ENCODE measurements at places on chromosomes 1 and 21. TPM values are rescaled to one million over a fixed set of nuclear protein-coding genes. Genes with fewer than 3 reads are reported as not detected.

The GBP1 gene
- 38.4 TPM for total RNA-seq

The PAX7 gene
- not detected for total RNA-seq

The AMIGO1 gene
- 15.6 TPM for total RNA-seq

The FAM78B gene
- 2.8 TPM for total RNA-seq

The MAP10 gene
- total RNA-seq = 2.3 TPM

The LIPI gene
- 0.98 TPM for total RNA-seq

The CADM3 gene
- 207 TPM for total RNA-seq

DNA sequence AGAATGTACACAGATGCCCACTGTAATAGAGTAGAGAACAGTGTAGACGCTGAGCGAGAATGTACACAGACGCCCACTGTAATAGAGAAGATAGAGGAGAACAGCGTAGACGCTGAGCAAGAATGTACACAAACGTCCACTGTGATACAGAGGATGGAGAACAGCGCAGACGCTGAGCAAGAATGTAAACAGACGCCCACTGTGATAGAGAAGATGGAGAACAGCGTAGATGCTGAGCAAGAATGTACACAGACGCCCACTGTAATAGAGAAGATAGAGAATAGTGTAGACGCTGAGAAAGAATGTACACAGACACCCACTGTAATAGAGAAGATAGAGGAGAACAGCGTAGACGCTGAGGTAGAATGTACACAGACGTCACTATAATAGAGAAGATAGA is 306.9 kb downstream of the SMYD3 start:
- DNase-seq = no peak

DNA sequence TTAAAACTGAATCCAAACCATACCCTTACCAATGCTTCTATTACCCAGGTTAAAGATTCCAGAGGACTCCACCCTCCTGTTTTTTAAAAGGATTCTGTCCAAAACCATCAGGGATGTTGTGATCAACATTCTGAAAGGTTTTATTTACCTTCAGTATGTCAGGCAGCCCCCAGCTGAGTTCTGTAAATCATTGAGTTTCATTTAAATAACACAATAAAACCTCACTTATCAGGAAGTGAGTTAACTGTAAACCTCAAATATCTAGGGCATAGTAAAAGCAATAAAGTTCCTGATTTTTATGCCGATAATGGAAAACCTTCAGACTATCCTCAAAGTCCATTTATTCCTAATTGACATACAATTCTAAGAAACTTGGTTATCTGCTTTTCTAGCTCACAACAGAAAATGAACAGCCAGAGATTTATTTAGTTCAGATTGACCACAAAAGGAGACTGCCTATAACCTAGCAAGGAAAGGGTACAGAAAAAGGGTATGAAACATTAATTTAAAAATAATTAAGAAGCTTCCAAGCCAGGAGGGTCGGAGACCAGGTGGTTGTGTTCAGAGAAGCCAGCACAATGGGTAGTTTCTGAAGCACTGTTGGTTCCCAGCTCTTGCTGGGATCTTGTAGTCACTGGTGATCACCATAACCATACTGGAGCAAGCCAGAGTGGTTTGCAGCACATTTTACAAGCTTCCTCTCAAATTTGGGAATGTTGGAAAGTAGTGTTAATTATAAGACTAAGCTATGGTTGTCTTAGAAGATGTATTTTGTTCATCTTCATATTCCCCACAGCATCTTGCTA is 336.4 kb upstream of the FMN2 start:
- DNase-seq = no peak

DNA sequence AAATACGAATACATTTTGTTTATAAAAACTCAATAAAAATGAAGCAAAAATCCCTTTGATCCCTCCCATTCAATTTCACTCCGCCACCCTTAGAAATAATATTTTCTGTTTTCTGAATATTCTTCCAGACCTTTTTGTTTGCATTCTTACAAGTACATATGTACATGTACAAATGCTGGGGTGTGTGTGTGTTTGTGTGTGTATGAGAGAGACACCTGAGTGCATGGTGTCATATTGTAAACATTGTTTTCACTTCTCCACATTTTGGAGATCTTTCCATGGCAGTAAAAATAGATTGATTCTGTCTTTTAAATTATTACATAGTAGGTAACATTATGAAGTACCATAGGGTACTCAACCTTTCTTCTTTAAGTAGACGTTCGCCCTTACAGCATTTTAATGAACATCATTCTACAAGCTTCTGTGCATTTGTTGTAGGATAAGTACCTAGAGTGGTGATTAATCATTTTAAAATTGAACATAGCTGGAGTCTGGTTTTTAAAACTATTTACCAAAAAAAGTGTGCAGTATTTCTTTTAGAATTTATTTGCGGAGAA is 1.3 kb upstream of the MPC2 start:
- no peak for DNase-seq

DNA sequence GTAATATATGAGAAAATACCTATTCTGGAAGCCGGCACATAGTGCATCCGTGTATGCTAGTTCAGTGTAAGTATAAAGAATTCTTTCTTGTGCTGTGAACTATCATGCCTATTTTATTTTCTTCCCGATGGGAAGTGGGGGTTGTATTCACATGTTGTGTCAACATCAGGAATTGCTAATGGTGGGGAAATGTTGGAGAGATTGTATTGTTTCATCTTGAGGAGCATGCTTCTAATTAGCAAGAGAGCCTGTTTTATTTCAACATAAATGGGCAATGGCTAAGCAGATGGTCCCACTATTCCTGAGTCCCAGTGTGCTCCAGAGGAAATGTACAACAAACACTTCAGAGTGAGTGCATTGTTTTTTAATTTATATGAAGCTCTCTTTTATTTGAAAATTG is 485.2 kb downstream of the PLPP3 start:
- no peak for DNase-seq

- DNase-seq = no peak
Observed at GRCh38 chr1:237229333-237229732, 187.3 kb downstream of the RYR2 start.

DNA sequence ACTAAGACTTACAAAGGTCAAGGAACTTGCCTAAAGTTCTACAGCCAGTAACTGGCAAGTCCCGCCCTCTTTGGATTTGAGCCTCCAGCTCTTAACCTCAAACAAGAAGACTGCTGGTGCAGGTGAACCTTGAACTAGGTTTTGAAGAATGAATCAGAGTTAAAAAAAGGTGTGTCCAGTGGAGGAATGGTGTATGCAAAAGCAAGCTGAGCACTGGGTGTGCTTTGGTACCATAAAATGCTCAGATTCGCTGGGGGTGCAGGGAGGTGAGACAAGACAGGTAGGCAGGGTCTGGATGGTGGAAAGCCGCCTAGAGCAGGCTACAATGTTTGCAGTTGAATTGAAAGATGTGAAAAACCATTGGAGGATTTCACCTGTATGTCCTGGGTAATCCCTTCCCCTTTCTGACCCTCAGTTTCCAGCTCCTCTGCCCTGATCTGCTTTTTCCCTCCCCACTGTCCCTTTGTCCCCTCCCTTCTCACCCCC is 39.8 kb downstream of the FOXD2 start:
- no peak for DNase-seq

DNA sequence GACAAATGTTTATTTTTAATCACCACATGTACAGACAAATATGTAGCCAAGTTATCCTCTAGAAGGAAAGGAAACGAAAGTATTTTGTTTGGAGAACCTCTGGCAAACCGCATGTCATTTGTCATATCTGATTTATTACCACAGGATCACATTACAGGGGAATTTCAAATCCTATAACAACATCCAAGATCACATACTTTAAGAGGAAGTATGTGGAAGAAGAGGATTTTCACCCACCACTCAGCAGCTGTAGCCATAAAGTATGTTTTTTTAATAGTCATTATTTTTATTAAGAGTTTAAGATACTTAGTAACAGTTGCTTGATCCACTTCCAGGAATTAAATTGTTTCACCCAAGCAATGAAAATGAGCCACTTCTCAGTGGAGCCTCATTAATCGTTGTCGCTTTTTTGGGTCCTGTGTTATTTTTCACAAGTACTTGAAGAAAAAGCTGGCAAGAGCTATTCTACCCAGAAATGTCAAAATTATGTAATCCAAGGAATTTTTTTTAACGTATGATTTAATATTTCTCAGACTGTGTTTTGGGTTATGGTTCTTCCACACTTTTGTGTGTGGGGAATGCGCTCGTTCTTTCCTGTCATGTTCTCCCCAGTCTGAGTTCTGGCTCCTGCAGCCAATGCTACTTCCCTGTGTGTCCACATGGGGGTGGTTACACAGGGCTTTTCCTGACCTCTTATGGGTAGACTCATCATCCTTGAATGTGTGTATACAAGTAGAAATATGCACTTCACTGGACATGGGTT is 6.9 kb downstream of the SERTAD4 start:
- DNase-seq = no peak

- DNase-seq = peak; percentile 74
Observed at GRCh38 chr1:116910379-116911187, 867 bp downstream of the PTGFRN start.

DNA sequence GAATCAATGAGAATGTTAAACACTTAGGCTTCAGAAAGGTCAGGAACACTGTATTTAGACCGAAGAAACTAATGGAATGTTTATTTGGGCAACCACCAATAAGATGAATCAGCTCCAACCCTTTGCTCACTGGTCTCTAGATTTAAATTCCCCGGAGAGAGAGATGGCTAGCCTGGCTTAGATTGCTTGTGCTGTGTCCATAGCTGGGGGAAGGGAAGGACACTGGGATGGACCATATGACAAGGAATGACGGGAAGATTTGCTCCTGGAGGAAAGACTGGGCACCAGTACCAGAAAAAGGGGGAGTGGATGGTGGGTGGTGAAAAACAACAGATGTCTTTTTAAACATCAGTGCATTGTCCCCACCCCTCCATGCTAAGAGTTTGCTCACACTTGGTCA is 426.6 kb downstream of the DUSP10 start:
- no peak for DNase-seq

DNA sequence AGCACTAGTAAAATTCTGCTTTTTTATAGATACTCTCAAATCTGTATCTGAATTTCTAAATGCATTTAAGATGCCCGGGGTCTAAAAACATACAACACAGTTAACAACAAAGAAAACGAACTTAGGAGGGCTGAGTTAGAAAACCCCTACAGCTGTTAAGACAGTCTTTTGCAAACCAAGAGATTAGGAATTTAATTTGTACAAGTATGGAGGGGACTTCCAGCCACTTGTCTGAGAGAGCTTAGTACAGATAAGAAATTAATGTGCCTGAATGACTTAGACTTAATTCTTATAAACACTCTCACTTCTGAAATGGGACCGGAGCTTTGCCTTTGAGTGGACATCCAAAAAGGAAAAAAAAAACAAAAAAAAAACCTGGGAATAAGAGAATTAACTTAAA is 61.6 kb downstream of the SMYD3 start:
- DNase-seq = no peak

DNA sequence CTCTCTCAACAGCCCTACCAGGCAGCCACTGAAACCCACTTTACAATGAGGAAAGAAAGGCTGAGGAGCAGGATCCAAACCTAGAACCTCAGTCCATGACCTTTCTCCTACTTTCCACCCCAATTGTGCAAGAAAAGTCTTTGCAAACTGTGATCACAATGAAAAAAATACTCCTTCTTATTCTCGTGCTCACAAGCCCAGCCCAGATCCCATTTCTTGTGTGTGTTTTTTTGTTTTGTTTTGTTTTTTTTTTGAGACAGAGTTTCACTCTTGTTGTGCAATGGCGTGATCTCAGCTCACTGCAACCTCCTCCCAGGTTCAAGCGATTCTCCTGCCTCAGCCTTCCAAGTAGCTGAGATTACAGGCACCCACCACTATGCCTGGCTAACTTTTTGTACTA is 97.7 kb downstream of the CRYAA start:
- DNase-seq = no peak

DNA sequence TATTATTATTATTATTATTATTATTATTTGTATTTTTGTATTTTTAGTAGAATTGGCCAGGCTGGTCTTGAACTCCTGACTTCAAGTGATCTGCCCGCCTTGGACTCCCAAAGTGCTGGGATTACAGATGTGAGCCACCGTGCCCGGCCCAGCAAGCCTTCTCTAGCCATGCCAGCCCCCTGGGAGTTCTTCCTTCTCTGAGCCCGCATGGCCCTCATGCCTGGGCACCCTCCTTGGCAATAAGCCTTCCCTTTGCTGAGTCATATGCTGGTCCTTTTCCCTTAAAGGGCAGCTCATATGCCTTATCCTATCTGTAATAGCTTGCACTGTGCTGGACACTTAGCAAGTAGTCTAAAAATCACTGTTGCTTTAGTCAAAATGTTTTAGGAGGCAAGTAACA is 8.5 kb upstream of the NBL1 start:
- no peak for DNase-seq

- DNase-seq = no peak
Observed at GRCh38 chr1:228046421-228047182, 35.9 kb upstream of the ARF1 start.

DNA sequence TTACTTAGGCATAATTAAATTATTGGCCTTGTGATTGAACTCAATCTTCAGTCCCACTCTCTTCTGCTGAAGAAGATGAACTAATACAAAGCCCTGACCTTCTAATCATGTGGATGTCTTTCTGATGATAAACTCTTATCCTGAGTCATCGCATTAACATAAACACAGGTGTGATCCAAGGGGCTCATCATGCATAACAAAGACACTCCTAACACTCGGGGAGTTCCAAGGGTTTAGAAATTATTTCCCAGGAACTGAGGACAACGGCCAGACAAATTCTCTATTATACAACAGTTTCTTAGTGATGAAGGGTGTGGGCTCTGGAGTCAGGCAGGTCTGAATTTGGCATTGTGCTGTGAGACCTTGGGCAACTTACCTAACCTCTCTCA is 18.0 kb downstream of the DUSP10 start:
- DNase-seq = no peak

GRCh38 chr21:18387994-18388393 is 15.6 kb downstream of the TMPRSS15 start:
- no peak for DNase-seq

GRCh38 chr1:244074559-244075171 is 23.6 kb downstream of the ZBTB18 start:
- DNase-seq = no peak

- DNase-seq = no peak
Observed at GRCh38 chr1:16139473-16139962, 16.4 kb downstream of the EPHA2 start.

DNA sequence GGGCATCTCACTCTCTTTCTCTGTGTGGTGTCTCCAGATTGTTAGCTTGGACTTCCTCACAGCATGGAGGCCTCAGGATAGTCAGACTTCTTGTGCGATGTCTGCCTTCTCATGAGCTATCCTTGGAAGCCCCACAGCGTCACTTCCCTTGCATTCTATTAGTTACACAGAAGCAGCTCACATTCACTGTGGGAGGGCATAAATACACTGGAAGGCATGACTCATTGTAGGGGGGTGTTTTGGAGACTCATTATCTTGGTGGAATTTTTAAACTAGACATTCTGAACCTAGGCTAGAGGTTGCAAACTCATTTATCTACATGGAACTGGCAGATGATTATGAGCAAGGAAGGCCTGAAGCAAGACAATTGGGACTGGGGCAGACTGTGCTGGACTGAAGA is 21.4 kb upstream of the FASLG start:
- no peak for DNase-seq

DNA sequence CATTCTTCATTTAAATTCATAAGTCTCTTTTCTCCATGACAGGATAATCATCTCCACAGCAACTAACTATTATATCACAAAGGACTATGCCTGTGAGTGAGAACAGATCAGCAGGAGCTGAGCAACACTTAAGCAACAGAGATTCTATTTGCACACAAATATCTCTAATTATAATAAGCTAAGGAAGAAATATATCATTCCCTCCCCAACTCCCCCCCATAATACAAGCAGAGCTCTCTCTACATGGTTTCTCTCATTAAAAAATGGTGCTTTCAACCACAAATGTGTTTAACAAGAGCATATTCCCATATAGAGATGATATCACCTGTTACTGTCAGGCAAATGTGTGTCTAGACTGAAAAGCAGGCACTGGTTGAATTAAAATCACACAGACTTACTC is 34.5 kb upstream of the NIBAN1 start:
- DNase-seq = no peak
